CD4-positive, alpha-beta T cell treated with Interleukin-10 for 1 hour (primary cell): ENCODE measurements at places on chromosomes 13 and 19.

- peak; percentile 43 for DNase-seq
Observed at GRCh38 chr19:1855828-1856255, 7.5 kb downstream of the KLF16 start.

- no peak for DNase-seq
Observed at GRCh38 chr13:32857689-32858088, 158.5 kb upstream of the KL start.

GRCh38 chr13:41565216-41565615, 107.9 kb downstream of the RGCC start:
- no peak for DNase-seq

DNA sequence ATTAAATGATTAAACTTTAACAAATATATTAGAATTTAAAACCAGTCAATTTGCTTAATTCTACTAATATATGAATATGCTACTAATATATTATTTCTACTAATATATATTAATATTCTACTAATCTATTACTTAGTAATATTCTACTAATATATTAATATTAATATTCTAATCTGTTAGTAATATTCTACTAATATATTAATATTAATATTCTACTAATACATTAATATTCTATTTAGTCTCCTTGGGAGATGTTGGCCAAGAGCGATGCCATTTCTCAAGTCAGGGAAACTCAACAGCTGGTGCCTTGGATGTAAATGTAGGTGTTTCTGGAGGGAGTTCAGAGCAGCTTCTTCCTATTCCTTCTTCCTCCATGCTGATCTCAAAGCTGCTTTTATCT, 259.2 kb upstream of the TMTC4 start:
- DNase-seq, result no peak

- DNase-seq, result no peak
Observed at GRCh38 chr13:93316841-93317240, 90.2 kb downstream of the GPC6 start.

DNA sequence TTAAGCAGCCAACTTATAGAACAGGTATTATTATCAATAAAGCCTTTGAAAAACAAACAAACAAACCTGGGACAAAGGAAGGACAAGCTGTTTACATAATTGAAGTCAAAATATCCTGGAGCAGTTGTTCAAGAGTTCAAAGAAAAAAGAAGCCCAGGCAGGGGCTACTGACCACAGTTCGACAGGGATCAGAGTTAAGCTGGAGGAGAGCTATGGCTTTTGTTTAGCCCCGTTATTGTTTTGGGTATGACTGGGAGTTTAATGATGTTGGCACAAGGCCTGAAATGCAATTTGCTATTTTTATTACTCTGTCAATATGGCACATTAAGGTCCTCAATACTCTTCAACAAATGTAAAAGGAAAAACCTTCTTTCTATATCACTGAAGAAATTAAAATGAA, 624.4 kb upstream of the KLHL1 start:
- DNase-seq, result no peak

- no peak for DNase-seq
Observed at GRCh38 chr13:31179754-31180153, 18.1 kb upstream of the HSPH1 start.

- no peak for DNase-seq
Observed at GRCh38 chr13:20401531-20401930, 124.1 kb downstream of the CRYL1 start.
